Stimulated activated CD8-positive, alpha-beta memory T cell treated with anti-CD3 and anti-CD28 coated beads, Interleukin-4, amount 100 ng/mL, for 4 hours (primary cell): ENCODE measurements at places on chromosomes 4 and X.

- peak; percentile 7 for DNase-seq
Measured at GRCh38 chr4:123599920-123600810, 203.6 kb downstream of the SPRY1 start.

GRCh38 chr4:15976456-15977447 is 13.8 kb upstream of the FGFBP2 start:
- DNase-seq: no peak

GRCh38 chrX:79375340-79375739 is 8.2 kb upstream of the ITM2A start:
- DNase-seq: no peak

GRCh38 chrX:41457613-41458192 is 10.6 kb downstream of the NYX start:
- DNase-seq: no peak

- no peak for DNase-seq
Measured at GRCh38 chrX:35017284-35017683, 74.7 kb downstream of the FAM47B start.

- DNase-seq: no peak
Measured at GRCh38 chr4:1082215-1083182, 30.9 kb downstream of the RNF212 start.

DNA sequence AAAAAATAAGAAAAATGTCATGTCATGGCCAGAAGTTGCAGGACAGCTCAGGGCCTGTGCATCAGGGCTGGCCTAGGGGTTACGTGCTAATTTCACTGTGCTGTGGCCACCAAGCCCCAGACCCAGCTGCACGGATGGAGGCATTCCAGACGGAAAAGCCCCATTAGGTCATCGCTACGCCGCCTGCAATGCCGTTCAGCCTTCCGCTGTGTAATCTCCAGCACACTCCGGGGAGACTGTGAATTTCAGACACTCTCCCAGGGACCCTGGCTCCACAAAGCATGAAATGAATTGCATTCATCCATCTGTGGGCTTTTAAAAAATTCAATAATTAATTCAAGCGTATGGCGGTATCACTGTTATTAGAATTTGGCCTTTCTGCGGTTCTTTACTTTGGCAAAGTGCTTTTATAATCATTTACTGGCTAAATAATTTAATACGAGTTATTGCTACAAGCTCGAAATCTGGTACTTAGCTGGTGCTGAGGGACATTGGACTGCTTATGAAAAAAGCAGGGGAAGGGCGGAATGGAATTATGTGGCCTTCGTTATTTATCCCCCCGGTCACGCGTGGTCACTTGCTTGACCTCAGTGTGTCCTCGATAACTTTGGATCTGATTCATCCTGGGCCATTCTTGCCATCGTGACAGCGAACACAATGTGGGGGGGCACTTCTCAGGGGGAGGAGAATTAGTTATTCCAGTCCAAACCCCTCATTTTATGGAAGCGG is 9.0 kb upstream of the NSG1 start:
- no peak for DNase-seq

- DNase-seq: no peak
Measured at GRCh38 chr4:89134775-89135319, 23.5 kb downstream of the TIGD2 start.

GRCh38 chr4:71189471-71189870 is 149.3 kb upstream of the SLC4A4 start:
- DNase-seq: no peak

- no peak for DNase-seq
Measured at GRCh38 chr4:62133101-62133897, 933.2 kb downstream of the ADGRL3 start.

GRCh38 chr4:71558248-71558647 is 219.4 kb downstream of the SLC4A4 start:
- no peak for DNase-seq

- no peak for DNase-seq
Measured at GRCh38 chr4:153480704-153481103, 14.5 kb downstream of the TMEM131L start.

DNA sequence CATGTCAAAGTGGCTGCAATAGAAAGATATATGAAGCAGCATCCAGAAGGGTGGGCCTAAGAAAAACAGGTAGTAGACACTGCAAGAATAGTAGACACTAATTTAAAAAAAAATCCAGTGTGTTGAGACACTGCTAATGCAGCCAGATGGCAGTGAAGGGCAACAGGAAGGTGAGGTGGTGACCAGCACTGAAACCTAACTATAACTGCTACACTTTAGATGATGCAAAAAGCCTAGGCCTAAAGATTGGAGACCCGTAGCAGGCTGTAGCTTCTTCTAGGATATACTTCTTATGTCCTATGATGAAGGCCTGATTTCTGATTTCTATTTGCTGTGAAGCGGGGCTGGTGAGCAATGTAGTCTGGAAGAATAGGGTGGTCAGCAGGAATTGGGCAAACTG is 38.7 kb upstream of the SH3KBP1 start:
- DNase-seq: no peak

GRCh38 chr4:184402239-184402638 is 72.1 kb downstream of the IRF2 start:
- no peak for DNase-seq

DNA sequence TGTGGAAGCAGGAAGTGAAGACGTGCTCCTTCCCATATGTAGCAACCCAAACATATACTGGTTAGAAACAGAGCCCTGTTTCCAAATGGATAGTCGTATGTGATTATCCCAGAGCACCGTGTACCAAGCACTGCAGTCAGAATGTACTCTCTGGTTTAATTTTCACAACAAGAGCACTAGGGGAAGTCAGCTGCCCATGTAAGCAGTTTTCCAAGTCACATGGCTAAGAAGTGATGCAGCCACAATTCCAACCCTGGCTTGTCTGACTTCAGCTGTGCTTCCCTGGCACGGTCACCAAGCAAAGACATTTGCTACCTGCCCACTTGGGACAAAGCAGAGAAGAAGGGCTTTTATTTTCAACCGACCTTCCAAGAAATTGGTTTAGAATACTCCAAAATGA is 28.2 kb upstream of the CEP135 start:
- no peak for DNase-seq

GRCh38 chr4:40225497-40225896 is 28.7 kb downstream of the RHOH start:
- DNase-seq: no peak

DNA sequence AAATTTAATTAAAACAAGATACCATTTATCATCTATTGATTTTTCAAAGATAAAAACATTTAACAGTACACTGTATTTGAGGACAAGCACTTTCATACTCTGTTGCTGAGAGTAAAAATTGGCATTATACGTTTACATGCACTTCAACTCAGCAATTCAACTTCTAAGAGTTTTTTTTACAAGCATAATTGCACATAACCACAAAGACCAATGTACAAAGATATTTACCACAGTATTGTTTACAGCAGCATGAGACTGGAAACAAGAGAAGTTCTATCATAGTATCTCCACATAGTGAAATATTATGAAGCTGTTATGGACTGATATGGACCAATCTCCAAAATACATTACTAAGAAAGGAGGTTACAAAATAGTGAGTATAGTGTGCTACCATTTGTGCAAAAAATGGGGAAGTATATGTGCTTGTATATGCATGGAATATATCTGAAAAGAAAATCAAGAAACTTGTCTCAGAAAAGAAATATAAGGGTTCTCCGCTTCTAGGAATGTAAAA is 10.9 kb downstream of the GAB3 start:
- no peak for DNase-seq

DNA sequence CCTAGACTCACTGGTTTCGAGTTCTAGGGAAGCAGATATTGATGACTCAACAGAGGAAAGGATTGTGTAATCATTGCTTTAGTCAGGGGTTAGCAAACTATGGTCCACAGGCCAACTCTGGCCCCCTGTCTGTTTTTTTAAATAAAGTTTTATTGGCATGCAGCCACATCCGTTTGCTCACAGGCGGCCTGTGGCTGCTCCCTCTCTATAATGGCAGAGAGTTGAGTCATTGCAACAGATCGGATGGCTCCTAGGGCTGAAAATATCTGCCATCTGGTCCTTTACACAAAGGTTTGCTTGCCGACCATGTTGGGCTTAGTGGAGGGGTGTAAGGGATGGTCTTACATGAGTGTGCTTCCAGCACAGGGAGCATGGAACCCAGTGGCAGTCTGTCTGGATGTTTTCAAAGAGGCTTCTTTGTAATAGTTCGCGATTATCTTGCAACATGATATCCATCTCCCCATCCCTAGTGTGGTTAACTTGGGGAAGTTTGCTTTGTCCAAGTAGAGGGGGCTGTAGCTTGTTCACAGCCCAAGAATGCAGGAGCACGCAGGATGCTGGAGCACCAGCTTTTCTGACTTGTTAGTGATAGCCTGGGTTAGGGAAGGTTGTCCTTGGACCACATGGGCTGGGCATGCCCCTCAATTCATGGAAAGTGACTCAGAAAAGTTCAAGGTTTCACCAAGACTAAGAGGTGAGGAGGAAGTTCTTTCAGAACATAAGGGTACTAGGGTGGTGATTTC is 59.3 kb upstream of the CLDN34 start:
- DNase-seq: no peak

DNA sequence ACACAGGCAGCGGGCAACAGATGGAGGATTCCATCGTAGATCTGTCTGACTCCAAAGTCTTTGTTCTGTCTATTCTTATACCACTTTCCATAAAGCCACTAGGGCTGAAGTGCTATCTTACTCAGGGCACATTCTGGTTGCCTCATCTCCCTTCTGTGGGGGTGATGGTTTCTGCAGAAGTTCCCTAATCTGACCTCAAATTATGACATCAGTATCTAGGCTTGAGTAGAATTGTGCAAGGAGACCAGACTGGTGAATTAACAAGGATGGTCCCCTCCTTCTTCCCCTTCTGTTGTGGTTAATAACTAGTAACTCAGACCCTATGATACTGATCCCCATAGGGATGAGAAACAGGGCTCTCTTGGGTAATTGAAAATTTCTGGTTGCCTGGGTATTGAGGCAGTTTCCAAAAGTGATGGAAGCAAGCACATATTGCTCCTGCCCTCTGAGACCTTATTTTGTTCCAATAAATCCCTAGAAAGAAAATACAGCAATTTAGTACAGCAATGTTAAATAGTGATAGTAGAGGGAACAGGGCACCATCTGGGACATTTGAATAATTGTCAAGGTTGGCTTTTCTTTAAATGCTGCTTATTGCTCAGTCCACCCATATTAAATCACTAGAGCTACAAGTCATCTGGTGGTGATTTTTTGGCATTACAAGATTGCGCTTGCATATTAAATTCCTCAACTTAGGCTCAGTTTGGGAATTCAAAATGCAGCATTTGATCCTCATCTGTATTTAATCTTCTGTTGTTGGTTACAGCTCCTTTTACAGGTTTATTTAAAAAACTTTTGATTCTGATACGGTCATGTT is 57.3 kb upstream of the AP1S2 start:
- DNase-seq: no peak

DNA sequence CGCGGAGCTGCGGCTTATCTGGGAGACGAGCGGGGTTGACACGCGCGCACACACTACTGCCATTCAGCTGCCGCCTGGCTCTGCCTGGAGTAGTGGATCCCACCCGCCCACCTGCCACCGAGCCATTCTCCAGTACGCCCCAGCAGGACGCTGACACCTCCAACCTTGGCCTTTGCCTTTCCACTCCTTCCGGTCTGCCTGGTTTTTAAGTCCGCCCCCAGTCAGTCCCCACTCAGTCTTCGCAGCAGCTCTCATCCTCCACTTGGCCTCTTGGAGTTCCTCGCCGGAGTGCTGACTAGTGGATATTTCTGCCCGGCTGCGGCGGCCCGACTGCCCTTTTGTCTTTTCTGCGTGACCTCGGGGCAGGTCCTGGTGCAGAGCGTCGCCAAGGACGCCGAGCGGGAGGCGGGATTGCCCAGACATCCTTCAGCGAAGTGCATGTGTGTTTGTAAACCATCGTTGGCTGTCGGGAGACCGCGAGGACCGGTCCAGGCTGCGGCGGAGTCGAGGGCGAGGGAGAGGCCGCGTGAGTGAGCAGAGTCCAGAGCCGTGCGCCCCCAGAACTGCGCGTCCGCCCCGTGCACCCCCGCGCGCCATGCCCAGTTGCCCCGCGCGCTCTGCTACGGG is 1.1 kb downstream of the SLIT2 start:
- DNase-seq: no peak

GRCh38 chr4:77959566-77960338 is 97.1 kb downstream of the MRPL1 start:
- no peak for DNase-seq

- DNase-seq: no peak
Measured at GRCh38 chrX:153455571-153455970, 9.7 kb upstream of the TREX2 start.

DNA sequence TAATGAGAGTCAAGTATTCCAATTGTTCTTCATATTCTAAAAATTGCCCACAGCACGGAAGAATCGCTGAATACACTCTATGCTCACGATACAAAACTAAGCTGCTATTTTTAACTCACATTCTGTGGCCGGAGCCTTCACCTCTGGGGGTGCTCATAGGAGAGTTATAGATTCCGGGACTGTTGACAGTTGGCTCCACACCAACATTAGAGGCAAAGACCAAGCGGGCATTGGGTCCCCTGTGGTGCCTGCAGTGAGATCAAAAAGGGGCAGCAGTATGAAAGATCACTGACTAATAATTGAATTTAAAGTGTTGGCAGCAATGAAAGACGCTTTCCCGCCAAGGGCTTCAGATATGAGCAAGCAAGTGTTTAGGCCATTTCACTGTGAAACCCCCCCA is 146.0 kb downstream of the TMEM144 start:
- no peak for DNase-seq

DNA sequence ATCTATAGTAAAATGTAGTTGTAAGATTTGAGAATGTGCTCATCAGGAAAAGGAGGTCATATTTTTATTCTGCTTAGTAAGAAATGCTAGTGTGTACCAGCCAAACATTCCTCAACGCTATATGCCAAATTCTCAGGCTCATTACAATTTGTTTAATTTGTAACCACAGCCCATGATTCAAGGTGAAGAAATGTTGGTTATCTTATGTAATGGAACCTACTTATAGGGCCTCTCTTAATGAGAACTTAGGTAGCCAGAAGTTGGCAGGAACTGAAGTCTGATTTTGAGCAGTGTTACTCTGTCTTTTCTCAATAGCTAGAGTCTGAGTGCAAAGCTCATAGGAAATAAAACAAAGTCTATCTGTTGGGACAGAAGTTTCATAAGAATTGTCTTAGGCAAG is 595.0 kb downstream of the GLUD2 start:
- no peak for DNase-seq
